ENCODE measurements at places on chromosomes 12 and 14. TPM values are rescaled to one million over a fixed set of nuclear protein-coding genes. Genes with fewer than 3 reads are reported as not detected.

GRCh38 chr14:22388669-22389595 is 200.1 kb downstream of the DAD1 start:
- H3K27me3 ChIP-seq, result no peaks in the 10 kb centered on the region
- H3K4me3 ChIP-seq, result no peak overlapping the region
- no peaks in the 10 kb centered on the region for H3K4me1 ChIP-seq
- no peak for DNase-seq
- H3K27ac ChIP-seq, result no peak overlapping the region

- no peak for DNase-seq
- H3K27me3 ChIP-seq, result no peaks in the 10 kb centered on the region
- no peak overlapping the region for H3K27ac ChIP-seq
- H3K4me3 ChIP-seq, result no peak overlapping the region
Measured at GRCh38 chr12:65630555-65630954, 193.7 kb upstream of the HMGA2 start.

KCNC2 gene
- not detected for total RNA-seq

- H3K36me3 ChIP-seq, result peaks cover 49% of the 10 kb centered on the region
- H3K27ac ChIP-seq, result no peak overlapping the region
- DNase-seq, result no peak
Measured at GRCh38 chr12:45745861-45746277, 16.4 kb downstream of the ARID2 start.

TDRD9 gene
- total RNA-seq, result 0.62 TPM

RNASE3 gene
- total RNA-seq, result not detected

DNA sequence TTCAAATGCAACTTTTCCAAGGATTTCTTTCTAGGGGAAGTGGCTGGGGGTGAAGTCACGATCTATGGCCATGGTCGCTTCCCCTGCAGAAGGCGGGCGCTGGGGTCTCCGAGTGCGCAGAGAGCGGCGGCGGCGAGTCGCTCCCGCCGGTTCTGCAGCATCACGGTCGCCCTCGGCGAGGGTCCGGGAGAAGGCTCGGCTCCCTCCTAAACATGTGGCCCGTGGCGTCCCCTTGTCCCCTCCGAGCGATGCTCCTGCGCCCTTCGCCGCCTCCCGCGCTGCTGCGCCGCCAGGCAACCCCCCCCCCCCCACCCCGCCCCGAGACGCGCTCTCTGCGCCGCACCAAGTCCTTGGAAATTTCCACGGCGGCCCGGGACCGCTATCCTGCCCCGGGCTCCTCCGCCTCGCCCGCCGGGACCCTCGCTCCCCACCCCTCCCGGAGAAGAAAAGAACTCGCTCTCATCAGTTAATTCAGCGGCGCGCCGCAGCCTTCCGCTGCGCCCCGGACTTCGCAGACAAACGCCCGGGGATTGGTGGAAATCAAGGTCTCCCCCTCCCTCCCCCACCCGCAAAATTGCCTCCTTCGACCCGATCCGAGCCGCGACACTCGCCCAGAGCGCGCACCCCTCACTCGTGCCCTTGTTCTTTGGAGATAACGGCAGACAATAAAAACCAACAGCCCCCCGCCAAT is at the start of gene ST8SIA1:
ST8SIA1 (minus strand) TSS at position 298 of the 691 bp plus-strand sequence. CDS start 475 bp downstream, outside the sequence.
- H3K4me3 ChIP-seq, result peak within 1 kb of the TSS; percentile 86
- DNase-seq, result peak; percentile 35
- H3K36me3 ChIP-seq, result no peaks in the 10 kb centered on the region
- peaks cover 60% of the 10 kb centered on the region for H3K27me3 ChIP-seq
- peaks cover 20% of the 10 kb centered on the region for H3K4me1 ChIP-seq
- peak within 1 kb of the TSS; percentile 77 for H3K27ac ChIP-seq

ADAM21 gene
- total RNA-seq, result not detected

GRCh38 chr12:90151491-90152015 is 442.9 kb upstream of the ATP2B1 start:
- peaks cover 6% of the 10 kb centered on the region for H3K4me1 ChIP-seq
- no peaks in the 10 kb centered on the region for H3K27me3 ChIP-seq
- H3K4me3 ChIP-seq, result no peak overlapping the region
- DNase-seq, result no peak
- no peaks in the 10 kb centered on the region for H3K36me3 ChIP-seq

GRCh38 chr14:98136012-98136789 is 1135.8 kb downstream of the BCL11B start:
- H3K4me3 ChIP-seq, result peak overlapping the region; percentile 67
- DNase-seq, result peak; percentile 51
- no peaks in the 10 kb centered on the region for H3K27me3 ChIP-seq
- H3K4me1 ChIP-seq, result peaks cover 74% of the 10 kb centered on the region

DNA sequence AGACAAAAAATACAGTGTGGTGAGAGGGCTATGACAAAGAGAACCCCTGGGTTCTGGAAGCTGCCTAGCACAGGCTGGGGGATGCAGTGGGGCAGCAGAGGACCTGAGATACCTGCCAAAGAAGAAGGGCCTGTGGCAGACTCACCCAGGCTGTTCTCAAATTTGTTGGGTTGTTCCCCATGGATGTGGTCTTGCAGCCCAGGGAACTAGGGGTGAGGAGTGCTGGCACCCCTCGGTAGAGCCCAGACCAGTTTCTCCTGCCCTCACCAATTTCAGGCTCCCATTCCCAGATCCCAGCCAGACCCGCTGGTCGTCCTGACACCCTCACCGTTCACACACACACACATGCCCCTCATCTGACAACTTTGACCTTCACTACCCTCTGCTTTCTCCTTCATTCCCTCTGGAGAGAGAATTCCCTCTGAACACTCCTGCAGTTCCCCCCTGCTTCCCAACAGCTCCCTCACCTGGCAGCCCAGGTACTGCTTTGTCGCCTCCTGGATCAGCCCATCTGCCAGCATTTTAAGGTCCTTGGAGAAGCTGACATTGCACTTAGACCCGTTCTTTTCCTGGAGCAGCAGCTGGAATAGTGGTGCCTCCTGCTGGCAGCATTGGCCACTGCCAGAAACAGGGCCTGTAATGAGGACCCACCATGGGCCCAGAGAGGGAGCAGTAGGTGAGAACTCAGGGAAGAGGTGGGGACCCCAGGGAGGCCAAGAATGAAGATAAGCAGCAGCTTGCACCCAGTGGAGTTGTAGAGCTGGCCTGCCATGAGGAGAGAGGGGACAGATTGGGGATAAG is 5.9 kb upstream of the GDF11 start:
- H3K4me1 ChIP-seq, result peaks cover 35% of the 10 kb centered on the region
- peak; percentile 66 for DNase-seq
- H3K36me3 ChIP-seq, result no peaks in the 10 kb centered on the region
- H3K27ac ChIP-seq, result no peak overlapping the region
- peak overlapping the region; percentile 87 for H3K4me3 ChIP-seq

DTX3 gene
- total RNA-seq, result 15.5 TPM

- no peak overlapping the region for H3K27ac ChIP-seq
- no peak overlapping the region for H3K4me3 ChIP-seq
- no peaks in the 10 kb centered on the region for H3K36me3 ChIP-seq
- peaks cover 23% of the 10 kb centered on the region for H3K27me3 ChIP-seq
Measured at GRCh38 chr14:56562883-56563282, 16.7 kb upstream of the TMEM260 start.

DNA sequence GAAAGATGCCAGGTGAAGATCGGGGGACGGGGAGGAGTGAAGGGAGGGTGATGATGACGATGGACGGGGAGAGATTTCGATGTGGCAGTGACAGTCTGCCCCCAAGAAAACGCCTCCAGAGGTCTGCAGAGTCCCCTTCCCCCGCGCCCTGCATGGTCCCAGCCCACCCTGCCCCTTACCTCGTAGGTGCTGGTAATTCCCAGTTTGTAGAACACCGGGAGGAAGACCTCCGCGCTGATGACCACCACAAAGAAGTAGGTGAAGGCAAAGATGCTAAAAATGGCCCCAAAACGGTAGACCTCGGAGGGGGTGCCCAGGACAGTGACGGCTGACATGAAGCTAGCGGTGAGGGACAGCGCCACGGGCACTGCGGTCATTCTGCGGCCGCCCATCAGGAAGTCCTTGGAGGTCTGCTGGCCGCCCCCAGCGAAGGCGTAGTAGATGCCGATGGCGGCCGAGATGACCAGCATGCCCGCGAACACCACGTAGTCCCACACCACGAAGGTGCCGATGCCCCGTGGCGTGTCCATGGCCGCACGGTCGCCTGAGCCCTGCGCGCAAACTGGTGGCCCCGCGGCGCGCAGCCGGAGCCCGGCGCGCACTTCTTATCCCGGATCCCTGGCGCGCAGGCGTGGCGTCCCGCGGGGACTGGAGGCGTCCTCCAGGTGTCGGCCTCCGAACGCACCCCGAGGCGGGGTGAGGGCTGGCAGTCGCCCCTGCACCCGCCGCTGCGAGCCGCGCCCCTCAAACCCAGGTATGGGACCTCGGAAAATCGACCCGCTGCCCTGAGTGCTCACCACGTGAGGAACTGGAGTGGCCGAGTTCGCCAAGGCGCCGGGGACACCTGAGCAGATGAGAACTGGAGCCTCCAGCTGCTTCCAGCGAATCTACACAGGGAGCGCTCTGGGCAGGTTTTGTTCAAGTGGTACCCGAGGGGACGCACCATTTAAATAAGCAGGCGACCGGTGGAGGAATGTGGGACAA is at the start of gene SLC5A8:
SLC5A8 (minus strand) TSS at position 920 of the 984 bp plus-strand sequence; CDS start at position 530, 390 bp downstream.
- no peaks in the 10 kb centered on the region for H3K4me1 ChIP-seq
- H3K4me3 ChIP-seq, result no peak within 1 kb of the TSS
- H3K27me3 ChIP-seq, result peaks cover 24% of the 10 kb centered on the region
- no peak within 1 kb of the TSS for H3K27ac ChIP-seq
- no peak for DNase-seq

Measured in activated CD4-positive, alpha-beta T cell treated with anti-CD3 and anti-CD28 coated beads, Interleukin-2, amount 10 ng/mL, durations not matched to agents 7 days and 5 days (primary cell).